Psoas muscle (tissue), 8 donors: ENCODE measurements at places on chromosomes 2 and 18. TPM values are rescaled to one million over a fixed set of nuclear protein-coding genes. Genes with fewer than 3 reads are reported as not detected.
A peak's percentile ranks its signal among the peaks of the same experiment; 100 is the strongest.

The ONECUT2 gene
- not detected for total RNA-seq

DNA sequence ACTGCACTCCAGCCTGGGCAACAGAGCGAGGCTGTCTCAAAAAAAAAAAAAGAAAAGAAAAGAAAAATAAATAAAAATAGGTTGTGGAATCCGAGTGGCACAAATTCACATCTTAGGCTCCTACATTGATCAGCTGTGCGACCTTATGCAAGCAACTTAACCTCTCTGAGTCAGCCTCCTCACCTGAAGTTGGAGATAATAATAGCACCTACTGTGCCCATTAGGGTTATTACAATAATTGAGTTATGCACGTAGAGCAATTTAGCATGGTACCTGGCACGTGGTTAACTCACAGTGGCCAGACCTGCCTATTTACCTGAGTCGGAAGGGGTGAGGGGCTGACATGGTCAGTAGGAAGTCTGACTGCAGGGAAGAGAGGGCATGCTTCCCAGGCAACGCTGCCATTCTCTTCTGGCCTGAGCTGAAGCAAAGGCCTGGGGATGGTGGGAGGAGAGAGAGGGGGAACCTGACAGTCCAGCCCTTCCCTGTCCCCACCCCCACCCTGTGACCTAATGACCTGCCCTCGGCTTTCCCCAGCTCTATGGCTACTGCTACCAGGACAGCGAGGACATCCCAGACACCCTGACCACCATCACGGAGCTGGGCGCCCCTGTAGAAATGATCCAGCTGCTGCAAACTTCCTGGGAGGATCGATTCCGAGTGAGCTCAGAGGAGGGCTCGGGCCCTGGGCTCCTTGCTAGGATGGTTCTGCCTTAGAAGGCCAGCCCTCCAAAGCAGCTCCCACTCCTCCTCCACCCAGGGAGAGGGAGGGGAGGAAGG is 5.1 kb downstream of the PKDCC start:
- DNase-seq, result no peak
- peak overlapping the region; percentile 95 for H3K4me3 ChIP-seq
- peak overlapping the region; percentile 94 for H3K27ac ChIP-seq
- H3K4me1 ChIP-seq, result peaks cover 73% of the 10 kb centered on the region
- H3K27me3 ChIP-seq, result no peaks in the 10 kb centered on the region

- no peaks in the 10 kb centered on the region for H3K27me3 ChIP-seq
- H3K36me3 ChIP-seq, result no peaks in the 10 kb centered on the region
- peaks cover 50% of the 10 kb centered on the region for H3K4me1 ChIP-seq
- H3K4me3 ChIP-seq, result peak overlapping the region; percentile 98
- peak; percentile 59 for DNase-seq
Measured at GRCh38 chr2:23925702-23926289, 1.1 kb downstream of the ATAD2B start.

- H3K4me1 ChIP-seq, result no peaks in the 10 kb centered on the region
- H3K27me3 ChIP-seq, result no peaks in the 10 kb centered on the region
- H3K36me3 ChIP-seq, result no peaks in the 10 kb centered on the region
- no peak overlapping the region for H3K4me3 ChIP-seq
Measured at GRCh38 chr2:229572507-229573271, 141.7 kb downstream of the DNER start.

- no peak overlapping the region for H3K27ac ChIP-seq
- H3K36me3 ChIP-seq, result no peaks in the 10 kb centered on the region
- H3K27me3 ChIP-seq, result no peaks in the 10 kb centered on the region
- H3K4me3 ChIP-seq, result no peak overlapping the region
Measured at GRCh38 chr2:118246726-118247125, 158.5 kb downstream of the INSIG2 start.

- no peaks in the 10 kb centered on the region for H3K27me3 ChIP-seq
- no peak overlapping the region for H3K27ac ChIP-seq
- no peaks in the 10 kb centered on the region for H3K4me1 ChIP-seq
- no peak overlapping the region for H3K4me3 ChIP-seq
Measured at GRCh38 chr2:108305901-108306300, 17.2 kb downstream of the SULT1C2 start.

The ARL4C gene
- 1.6 TPM for total RNA-seq
